H7 (cell line): ENCODE measurements at places on chromosomes 12 and 14. TPM values are rescaled to one million over a fixed set of nuclear protein-coding genes. Genes with fewer than 3 reads are reported as not detected.

The KLRB1 gene
- not detected in 2 replicates for total RNA-seq

DNA sequence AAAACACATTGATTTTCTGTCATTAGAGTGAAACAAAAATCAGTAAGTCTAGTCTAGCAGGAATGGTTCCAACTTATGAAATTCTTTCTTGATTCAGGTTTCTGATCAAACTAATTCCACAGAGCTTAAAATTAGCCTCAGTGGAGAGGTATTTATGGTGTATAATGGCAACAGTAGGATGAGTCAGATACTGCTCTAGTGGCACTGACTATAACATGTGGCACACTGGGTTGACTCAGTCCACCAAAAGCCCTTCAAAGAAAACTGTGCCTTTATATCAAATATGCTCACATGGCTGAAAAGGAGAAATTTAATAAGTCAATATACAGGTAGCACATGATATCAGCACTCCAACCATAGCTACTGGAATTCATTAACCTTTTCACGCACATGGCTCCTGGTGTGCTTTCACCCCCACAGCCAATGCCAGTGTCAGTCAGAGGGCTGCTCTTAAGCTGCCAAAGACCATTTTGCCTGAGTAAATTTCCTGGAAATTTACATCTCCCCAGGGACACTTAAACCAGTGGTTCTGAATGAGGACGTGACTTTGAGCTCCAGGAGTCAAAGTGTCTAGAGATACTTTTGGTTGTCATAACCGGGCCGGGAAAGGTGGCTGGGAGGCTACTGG, 21.7 kb upstream of the CATSPERB start:
- no peak for DNase-seq

GRCh38 chr12:113796066-113796827, 169.9 kb downstream of the RBM19 start:
- DNase-seq, result peak; percentile 48

DNA sequence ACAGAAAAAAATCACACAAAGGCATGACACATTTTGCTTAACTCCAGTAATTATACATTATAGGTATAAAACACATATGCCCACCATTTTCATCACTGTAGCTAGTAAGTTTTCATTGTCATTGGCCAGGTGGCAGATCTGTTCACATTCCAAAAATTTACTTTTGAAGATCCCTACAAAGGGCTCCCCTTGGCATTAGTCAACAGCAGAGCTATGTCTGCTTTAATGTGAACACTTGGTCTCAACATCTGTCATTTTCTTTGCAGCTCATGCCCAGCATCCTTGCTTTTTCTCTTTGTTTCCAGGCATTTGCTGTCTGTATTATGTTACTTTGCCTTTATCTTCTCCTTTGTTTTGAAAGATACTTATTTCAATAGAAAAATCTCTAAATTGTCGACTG, 519.1 kb upstream of the FOXG1 start:
- no peak for DNase-seq

- no peak for DNase-seq
Observed at GRCh38 chr14:41950428-41951151, 343.9 kb downstream of the LRFN5 start.

- DNase-seq, result no peak
Observed at GRCh38 chr14:95564060-95564459, 29.2 kb downstream of the GLRX5 start.

The TAS2R19 gene
- total RNA-seq, result 0.62 and 1.3 TPM in 2 replicates

DNA sequence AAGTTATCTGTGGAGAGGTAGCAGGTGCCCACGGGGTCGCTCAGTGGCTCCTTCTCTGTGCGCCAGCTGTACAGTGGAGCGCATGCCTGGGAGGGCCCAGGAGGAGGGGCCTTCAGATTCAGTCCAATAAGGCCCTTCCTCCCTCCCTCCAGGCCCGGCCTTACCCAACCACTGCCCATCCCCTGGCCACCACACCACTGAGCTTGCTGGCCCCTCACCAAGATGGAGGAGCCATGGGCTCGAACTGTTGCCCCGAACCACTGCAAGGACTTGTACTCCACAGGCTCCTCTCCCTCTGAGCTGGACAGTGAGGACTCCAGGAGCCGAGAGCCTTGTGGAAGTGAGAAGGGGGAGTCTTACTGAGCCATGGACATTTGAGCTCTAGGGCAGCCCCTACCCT, 9.8 kb downstream of the ITGA5 start:
- DNase-seq, result no peak

GRCh38 chr14:29233188-29233587, 466.6 kb downstream of the FOXG1 start:
- DNase-seq, result no peak

The MUCL1 gene
- total RNA-seq, result not detected in 2 replicates

- DNase-seq, result no peak
Observed at GRCh38 chr14:94098326-94098992, 12.1 kb upstream of the IFI27 start.

The NOVA1 gene
- 4.7 and 6.9 TPM in 2 replicates for total RNA-seq

DNA sequence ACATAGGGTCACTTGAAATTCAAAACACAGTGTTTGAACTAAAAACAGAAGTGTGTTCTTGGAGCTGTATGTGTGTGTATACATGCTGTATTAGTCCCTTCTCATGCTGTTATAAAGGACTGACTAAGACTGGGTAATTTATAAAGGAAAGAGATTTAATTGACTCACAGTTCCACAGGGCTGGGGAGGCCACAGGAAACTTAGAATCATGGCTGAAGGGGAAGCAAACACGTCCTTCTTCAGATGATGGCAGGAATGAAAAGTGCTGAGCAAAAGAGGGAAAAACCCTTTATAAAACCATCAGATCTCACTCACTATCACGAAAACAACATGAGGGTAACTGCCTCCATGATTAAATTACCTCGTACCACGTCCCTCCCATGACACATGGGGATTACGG, 224.1 kb downstream of the BCAT1 start:
- DNase-seq, result no peak

DNA sequence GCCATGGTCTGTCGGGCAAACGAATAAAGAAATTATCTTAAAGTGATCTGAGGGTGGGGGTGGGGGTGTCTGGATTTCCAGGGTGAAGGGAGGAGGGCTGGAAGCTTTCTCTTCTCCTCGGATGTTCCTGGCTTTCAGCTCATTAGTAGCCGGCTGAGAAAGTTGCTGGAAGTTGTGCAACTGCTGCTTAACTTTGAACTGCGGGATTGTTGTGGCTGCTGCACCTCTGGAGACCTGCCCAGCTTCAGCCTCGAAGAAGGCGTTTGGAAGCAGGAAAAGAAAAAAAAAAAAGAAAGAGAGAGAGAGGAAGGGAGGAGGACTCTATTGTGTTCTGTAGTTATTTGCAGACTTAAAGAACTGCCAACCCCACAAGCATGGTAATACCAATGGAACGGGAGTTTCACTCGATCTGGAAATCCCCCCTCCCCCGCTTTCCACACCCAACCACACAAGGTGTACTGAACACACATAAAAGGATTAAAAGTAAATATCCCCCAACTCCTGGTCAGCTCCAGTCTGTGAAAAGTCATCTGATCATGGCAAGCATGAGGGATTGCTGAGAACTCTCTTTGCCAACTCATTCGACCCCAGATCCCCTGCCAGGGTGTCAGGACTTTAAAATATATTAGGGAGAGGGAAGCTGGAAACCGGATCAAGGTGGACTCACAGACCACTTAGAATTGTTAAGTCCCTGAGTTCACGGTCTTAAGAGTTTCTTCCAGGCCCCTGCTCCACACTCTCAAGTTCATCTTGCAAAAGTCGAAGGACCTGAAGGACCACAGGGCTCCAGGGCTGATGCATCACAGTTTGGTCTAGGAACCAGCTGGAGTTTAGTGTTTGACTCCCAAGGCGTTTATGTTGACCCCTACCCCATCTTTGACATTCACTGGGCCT, at the start of gene RASSF9:
Gene RASSF9 (minus strand): TSS at position 213 of the 894 bp plus-strand sequence. CDS start 208 bp downstream, at position 5.
- no peak for DNase-seq

- DNase-seq, result no peak
Observed at GRCh38 chr14:92635031-92635430, 113.4 kb downstream of the LGMN start.
